ENCODE measurements at places on chromosomes 12 and 14.
A peak's percentile ranks its signal among the peaks of the same experiment; 100 is the strongest.

DNA sequence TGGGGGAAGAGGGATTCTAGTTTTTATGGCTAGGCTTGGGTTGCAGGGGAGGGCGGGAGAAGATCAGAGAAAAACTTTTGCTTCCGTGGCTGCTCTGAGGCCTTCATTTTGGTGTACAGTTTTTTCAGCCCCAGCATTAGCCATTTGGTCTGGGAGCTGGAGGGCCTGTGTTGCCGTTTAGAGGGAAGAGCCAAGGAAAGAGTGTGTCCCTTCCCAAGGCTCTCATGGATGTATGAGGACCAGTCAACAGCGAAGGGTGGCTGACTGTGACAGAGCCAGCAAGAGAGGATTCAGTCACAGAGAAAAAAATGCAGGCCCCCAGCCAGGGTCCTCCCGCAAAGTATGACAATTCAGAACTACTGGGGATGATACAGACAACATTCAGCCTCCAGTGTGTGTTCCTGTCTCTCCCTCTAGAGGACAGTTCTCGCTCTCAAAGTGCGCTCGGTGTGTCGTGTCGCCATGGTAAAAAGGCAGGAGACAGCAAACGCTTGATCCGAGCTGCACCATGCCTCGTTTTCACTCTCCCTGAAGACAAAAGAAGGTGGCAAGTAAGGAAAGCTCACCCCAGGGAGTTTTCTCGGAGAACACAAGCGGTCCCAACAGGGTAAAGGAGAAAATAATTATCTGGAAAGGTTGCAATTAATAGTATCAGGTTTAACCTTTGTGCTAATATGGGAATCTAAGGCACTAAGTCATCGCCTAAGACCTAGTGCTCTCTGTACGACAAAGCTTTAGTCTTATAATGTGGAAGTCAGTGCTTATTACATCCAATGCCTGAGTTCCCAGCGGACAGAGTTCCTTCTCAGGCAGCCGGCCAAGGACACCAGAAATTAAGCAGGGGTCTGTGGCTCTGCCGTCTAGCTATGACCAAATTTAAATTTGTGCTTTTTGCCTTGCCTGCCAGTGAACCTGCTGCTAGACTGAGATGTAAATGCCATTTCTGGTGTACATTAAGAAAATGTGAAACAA is 157.3 kb upstream of the PLXNC1 start:
- DNase-seq: peak; percentile 62

GRCh38 chr12:52636592-52637258 is 15.3 kb downstream of the KRT2 start:
- DNase-seq: no peak

GRCh38 chr14:103067231-103067954 is 10.0 kb upstream of the CDC42BPB start:
- peak; percentile 55 for DNase-seq

DNA sequence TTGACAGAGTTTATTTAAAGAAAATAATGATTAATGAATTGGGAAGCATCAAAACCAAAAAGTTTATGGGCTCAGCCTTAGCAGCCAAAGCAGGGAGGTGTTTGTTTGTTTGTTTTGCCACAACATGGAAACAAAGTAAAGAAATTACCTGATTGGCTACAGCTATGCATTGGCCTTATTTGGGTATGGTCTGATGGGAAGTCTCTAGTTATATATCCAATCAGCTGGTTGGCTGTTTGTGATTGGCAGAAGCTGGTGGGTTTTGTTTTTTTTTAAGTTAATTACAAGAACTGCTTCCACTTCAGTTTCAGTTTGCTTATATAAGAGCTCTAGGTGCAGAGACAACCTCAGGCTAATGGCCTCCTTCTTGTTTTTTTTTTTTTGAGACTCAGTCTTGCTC is 4.6 kb upstream of the LEMD3 start:
- no peak for DNase-seq

DNA sequence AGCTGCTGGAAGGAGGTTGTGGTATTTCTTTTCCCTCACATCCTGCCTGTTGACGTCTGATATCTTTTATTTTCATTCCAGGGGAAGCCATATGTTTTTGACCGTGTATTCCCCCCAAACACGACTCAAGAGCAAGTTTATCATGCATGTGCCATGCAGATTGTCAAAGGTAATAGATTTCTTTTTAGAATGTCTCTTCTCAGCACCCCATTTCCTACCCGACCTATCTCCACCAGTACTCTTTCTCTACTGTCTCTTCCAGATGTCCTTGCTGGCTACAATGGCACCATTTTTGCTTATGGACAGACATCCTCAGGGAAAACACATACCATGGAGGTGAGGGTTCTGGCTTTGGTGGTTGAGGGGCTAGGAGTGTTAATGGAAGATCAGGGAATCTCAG is 13.5 kb downstream of the KIF5A start:
- DNase-seq: no peak

DNA sequence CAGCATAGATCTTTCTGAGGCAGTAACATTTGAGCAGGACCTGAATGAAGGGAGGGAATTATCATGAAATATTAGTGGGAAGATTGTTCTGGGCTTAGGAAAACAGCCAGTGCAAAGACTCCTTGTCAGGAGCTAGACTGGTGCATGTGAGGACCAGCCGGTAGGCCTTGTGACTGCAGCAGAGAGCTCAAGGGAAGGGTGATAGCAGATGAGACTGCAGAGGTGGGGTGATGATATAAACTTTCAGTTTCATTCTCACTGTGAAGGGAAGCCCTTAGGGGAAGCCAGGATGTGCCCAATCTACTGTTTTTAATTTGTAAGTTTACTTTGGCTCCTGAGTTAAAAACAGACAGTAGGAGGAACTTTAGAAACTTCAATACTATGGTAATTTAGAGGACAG is 12.4 kb downstream of the IL22 start:
- DNase-seq: no peak
